CD14-positive monocyte (primary cell): ENCODE measurements at places on chromosomes 1 and 21.

DNA sequence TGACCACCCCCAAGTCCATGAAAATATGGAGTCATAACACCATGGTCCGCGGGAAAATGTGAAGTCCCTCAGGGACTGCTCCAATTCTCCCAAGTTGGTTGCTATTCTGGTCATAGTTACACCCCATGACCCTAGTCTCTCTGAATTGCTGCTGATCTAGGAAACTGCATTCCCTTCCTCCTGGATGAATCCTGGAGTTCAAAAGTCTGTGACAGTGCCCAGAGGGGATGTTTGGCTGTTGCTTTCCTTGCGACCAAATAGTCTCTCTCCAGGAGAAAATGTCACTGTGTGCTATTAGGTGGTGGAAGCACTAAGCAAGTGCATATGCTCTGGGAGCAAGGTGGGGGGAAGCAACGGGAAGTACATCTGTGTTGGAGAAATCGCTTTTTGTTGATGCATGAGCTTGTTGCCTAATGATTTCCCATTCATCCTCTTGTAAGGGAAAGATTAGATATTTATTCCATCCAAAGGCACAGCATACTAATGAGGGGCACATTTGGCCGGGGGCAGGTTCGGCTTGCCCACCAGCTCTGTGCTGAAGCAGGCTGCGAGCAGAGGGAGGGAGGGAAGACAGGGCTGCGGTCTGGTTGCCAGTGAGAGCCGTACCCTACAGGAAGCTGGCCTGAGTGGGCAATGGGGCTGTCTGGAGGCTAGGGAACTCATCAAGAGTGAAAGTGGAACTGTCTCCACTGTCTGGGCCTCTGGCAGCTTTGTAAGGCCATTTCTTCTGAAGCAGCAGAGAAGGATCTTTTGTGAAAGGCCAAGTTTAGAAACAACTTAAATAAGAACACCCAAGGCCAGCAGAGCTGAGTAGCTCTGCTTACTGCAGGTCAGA lies 27.2 kb downstream of the SYT6 start:
- peak; percentile 63 for DNase-seq

- DNase-seq, result no peak
Observed at GRCh38 chr1:185241127-185241526, 75.9 kb downstream of the IVNS1ABP start.

DNA sequence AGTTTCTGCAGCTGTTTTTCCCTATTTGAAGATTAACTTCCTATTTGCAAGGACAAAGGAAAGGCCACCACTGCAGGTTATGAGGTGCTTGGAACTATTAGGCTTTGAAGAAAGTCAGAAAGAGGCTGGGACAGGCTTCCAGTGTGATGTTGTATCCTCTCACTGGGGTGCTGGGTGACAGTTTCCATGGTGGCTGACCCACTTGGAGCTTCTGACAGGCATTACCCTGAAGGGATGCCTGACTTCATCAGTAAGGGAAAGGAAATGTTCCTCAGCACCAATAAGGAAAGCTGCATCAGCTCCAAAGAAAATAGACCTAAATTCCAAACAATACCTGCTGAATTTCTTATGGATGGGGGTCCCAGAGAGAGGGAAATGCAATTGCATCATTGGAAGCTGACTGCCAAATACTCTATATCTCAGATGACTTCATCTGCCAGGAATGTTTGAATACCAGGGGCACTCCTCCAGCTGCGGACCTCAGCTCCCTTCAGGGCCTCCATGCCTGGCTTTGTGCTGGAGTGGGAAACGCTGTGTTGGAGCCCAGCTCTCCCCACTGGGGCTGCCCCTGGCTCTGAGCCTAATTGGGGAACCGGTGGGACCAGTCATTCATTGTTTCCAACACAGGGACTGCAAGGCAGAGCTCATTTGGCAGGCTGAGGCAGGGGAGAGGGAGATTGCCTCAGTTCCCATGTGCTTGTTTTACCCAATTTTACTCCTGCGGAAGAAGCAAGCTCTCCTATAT lies 76.6 kb downstream of the RGL1 start:
- DNase-seq, result no peak

GRCh38 chr1:18480315-18481189 lies at the start of gene KLHDC7A:
KLHDC7A (plus strand) TSS chr1:18480930; CDS start chr1:18480982, 52 bp downstream.
- no peak for DNase-seq

- DNase-seq, result no peak
Observed at GRCh38 chr21:32359719-32360260, 33.0 kb downstream of the URB1 start.

DNA sequence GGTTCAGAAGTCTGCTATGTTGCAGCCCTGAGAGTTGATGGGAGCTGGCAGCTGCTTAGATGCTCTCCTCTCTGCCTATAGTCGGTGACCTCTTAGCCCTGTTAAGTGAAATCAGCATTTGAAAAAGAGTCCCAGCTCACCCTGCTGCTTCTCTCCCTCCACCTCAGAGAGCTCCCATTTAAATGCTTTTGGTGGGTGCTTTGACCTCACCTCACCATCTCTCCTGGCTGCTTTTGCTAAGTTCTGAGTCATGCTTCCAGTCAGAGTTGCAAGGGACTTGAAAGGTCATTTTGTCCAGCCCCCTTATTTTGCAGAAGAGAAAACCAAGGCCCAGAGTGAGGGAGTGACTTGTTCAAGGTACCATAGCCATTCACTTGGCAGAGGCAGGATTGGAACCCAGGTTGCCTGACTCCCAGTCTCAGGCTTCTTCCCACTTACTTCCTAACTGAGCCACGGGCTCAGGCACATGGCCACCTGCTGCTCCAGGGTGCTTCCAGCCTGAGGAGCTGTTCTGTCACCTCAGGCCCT lies 3.3 kb downstream of the MAPKAPK2 start:
- DNase-seq, result peak; percentile 53

GRCh38 chr1:86997538-86997937 lies 83.1 kb downstream of the HS2ST1 start:
- DNase-seq, result no peak

GRCh38 chr1:112636597-112637253 lies 17.1 kb downstream of the CAPZA1 start:
- DNase-seq, result no peak

GRCh38 chr1:215114154-215114933 lies 31.8 kb downstream of the KCNK2 start:
- no peak for DNase-seq

DNA sequence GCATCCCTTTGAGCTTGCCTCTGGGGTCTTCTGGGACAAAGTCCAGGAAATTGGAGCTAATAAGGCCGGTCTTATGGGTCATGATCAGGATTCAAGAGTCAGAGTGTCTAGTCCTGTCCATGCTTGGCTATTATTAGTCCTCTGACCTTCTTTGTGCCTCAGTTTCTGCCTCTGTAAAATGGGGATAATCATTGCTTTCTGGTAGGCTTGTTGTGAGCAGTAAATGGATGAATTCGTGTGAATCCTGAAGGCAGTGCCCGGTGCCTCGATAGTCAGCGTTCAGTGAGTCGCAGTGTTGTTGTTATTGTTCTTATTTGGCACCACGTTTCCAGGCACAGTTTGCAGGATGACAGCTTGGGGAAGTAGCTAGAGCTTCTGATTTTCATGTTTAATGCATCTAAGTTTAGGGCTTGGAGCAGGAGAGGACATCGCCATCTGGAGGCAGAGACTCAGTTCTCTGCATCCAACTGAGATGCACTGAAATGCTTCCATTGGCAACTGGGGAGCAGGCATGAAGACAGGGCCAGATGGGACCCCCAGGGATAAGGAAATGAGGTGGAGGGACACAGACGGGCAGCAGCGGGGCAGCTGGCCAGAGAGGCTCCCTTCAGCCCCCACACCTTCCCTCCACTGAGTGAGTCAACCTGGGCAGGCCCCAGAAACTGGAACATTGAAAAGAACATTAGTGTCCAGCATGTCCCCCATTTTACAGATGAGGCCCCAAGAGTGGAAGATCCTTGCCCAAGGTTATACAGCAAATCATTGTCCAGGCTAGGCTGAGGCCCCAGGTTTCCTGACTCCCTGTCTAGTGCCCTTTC lies 160.3 kb downstream of the PTPRU start:
- DNase-seq, result no peak

DNA sequence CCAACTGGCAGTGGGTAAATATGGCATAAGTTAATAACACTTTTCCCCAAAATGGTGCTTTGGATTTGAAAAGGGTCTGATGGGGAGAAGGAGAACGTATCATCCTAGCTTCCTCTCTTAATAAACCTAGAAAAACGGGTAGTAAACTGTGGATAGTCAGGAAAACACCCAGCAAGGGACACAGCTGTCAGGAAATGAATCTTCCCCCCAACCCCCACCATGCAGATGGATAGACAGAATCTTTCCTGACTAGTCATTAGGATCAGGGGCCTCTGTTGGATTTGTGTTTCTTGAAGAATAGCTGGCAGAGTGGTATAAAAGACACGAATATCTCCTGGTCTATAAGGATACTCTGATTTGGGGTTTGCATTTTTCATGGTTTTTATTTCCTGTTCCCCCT lies 22.5 kb upstream of the LAX1 start:
- no peak for DNase-seq

GRCh38 chr21:42191696-42192595 lies 27.0 kb upstream of the ABCG1 start:
- no peak for DNase-seq

DNA sequence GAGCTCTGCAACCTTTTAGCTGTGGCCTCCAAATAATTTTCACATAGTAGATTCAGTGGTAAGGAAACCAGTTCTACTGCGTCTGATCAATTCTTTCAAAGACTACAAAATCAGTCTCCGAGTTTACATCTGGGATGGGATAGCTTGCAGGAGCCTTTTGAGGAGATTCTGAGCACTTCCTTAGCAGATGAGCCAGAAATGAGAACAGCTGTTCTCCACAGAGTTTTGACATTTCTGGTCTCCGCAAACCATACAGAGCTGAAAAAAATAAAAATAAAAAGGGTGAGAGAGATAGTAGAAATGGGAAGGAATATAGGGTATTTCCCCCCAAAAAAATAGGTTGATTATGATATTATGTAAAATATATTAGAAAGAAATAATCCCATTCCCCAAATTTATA lies 119.3 kb downstream of the LYPLAL1 start:
- no peak for DNase-seq

DNA sequence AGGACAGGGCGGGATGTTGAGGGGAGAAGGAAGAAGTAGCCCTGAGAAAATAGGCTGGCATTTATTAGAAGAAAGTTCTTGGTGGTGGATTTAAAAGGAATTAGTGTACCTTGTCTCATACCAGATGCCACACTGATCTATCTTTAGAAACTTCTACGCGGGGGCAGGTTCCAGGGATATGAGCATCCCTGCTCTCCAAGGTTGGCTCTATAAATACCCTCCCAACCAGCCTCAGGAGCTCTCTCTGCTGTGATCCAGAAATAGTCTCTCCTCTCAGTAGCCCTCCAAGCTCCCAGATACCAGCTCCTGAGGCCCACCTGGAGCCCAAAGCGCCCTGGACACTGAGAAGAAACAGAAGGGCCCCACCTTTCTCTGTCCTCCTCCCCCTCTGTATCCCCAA lies 128.3 kb upstream of the TNR start:
- DNase-seq, result no peak

GRCh38 chr1:171983584-171983983 lies 142.3 kb downstream of the DNM3 start:
- no peak for DNase-seq

DNA sequence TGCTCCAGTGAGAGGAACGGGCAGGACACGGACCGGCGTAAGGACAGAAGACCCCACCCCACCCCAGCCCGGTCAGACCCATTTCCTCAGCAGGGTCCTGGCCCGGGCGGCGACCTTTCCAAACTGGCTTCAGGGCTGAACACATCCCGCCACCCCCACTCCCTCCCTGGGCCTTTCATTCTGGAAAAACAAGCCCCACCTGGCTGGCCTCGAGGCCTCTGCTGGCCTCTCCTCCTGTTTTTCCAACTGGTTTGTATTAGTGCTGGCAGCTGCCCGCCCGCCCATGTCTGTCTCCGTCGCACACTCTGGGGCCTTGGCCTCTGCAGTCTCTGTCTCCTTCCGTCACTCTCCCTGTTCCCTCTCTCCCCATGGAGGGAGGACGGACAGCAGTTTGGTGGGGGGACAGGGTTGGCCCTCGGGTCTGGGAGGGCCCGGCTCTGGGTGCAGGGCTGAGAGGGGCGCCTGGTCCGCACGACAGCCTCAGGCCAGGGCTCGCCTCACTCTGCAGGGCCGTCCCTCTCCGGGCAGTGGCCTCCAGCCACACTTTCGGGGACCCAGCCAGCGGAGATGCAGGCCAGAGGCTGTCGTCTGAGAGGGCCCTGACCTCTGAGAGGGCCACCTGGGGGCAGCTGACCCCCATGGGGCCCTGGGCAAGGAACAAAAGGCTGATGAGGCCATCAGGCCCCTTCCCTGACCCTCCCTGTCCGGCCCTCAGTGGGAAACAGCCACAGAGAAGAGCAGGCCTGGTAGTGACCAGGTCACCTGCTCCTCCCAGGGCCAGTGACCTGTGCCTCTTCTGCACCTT lies 1.5 kb upstream of the MXRA8 start:
- no peak for DNase-seq

DNA sequence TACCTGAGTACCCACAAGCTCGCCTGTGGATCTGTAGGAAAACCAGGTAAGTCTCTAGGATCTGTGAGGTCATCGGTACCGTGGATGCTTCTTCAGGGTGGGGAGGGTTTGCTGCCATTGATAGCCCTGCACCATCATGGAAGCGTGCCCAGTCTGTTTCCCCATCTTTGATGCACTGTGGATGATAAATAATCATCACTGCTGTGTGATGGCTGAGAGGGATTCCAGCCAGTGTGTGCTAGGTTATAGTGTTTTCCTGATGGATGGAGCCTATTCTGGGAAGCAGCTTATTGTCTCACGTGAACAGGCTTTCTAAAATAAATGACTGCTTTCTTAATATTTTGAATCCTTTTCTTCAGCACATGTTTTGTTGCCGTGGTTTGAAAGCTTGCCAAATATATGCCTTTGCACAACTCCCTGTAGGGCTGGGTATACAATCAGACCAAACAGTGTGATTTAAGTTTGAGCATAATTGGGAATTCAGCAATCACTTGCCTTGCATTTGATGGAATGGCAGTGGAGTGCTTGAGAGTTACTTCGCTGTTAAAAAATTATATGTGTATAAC lies 113.8 kb downstream of the CAMTA1 start:
- DNase-seq, result no peak

- DNase-seq, result peak; percentile 96
Observed at GRCh38 chr1:115727706-115728249, 40.7 kb downstream of the CASQ2 start.

- DNase-seq, result peak; percentile 92
Observed at GRCh38 chr1:111505641-111506119, 2.2 kb upstream of the ADORA3 start.

DNA sequence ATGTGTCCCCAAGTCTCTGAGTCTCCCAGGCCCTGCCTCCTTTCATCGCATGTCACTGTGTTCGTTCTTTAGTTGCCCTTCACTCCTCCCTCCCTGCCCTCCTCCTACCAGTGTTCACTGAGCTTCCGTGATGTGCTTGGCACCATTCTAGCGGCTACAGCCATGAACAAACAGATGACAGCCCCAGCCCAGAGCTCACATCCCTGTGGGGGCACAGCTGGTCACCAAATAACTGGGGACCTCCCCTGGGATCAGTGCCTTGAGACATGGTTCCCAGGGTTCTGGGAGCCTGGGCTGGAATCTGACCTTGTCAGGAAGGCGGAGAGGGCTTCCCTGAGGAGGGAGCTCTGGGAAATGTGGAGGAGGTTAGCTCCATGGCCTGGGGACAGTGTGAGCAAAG lies 320.7 kb downstream of the PTPRU start:
- no peak for DNase-seq
